ENCODE measurements at places on chromosomes 4 and X.

DNA sequence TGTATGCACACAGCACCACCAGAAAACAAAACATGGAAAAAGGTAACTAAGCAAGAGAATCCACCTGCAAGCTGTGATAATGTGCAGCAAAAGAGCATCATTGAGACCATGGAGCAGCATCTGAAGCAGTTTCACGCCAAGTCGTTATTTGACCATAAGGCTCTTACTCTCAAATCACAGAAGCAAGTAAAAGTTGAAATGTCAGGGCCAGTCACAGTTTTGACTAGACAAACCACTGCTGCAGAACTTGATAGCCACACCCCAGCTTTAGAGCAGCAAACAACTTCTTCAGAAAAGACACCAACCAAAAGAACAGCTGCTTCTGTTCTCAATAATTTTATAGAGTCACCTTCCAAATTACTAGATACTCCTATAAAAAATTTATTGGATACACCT lies 90.2 kb downstream of the TET2 start:
- DNase-seq, result no peak

GRCh38 chr4:93771640-93772411 lies 56.7 kb upstream of the ATOH1 start:
- no peak for DNase-seq

GRCh38 chr4:80007745-80008149 lies 65.3 kb downstream of the ANTXR2 start:
- DNase-seq, result no peak

- no peak for DNase-seq
These were observed 76.9 kb downstream of the LRRC66 start for GRCh38 chr4:51943221-51943620.

- DNase-seq, result no peak
These were observed 60.3 kb downstream of the DLG3 start for GRCh38 chrX:70504772-70505450.

DNA sequence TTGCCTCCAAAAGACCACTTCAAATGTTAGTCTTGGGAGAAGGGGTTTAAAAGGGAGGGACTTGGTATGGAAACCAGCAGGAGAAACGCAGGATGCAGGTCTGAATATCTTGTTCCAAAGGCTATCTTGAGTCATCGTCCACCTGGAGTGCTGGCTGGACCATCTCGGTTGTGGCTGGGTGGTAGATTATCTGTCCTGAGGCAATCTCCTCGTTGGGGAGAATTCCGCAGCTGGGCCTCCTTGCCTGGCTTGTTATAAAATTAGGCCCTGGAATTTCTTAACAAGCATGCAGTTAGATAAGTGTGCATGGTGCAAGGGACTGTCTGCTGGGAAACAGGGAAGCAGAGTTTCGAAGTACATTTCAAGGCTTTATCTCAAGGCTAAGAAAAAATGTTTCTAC lies 2045.7 kb upstream of the TENM3 start:
- DNase-seq, result no peak

DNA sequence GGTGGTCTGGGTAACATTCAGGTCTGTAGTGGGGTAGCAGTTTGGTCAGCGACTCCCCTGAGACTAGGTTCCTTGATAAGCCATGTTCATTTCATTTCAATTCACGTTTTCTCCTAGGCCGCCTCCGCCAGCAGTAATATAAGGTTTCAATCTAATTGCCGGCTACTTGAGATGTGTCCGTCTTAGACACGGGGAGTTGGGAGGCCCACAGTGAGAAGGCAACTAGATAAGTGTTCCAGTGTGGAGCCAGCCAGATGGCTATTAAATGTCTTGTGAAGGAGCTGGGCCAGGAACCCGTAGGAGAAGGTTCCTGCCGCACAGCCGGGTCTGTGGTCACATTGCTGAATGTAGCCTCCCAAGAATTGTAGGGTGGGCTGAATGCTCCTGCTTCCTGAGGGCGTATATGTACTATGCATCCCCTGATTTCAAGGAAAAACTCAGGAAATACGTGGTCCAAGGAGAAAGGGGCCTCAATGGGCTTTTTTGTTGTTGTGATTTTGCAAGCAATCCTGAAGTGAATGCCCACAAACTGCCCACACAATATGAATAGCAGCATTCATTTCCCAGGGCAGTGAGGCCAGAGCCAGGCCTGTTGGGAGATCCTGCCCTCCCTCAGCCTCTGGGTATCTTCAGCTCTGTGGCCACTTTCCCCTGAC lies 220.6 kb upstream of the RPL34 start:
- no peak for DNase-seq

GRCh38 chrX:100316987-100317386 lies 93.1 kb downstream of the PCDH19 start:
- DNase-seq, result peak; percentile 78

DNA sequence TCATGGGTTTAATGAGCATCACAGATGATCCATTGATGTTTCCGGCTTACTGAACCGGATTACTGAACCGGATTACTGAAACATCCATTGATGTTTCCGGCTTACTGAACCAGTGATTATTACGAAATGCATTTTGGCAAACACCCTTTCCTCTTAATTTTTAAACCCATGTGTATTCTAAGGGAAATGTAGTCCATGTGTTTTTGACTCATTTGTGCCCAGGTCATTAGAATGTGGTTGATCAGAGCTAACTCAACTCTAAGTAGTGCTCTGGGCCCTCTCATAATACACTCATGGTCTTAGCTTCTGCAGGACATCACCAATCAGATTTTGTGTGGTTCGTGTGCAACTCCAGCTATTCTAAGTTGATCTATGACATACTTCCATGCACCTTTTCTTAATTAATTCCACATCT lies 141.6 kb downstream of the SPATA18 start:
- DNase-seq, result no peak

All from NCI-H187 treated with DMSO at 0.1 percent for 48 hours (cell line).